Nephron progenitor cell (in vitro differentiated cells): ENCODE measurements at places on chromosomes 2 and 18.

DNA sequence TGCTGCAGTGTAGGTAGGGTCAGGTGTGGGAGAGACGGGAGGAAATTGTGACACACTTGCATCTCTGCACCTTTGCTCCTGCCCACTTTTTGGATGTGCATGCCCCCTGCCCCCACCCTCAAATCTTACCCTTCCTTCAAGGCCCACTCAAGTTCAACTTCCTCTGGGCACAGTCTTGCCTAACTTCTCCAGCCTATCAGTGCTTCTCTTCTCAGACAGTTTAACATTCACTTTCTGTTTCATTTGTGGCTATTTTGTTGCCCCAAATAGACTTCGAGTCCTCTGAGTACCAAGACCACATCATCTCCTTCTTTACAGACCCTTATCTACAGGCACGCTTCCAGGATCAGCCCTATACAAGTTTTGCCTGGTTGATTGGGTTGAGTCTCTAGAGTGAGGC is 2.7 kb downstream of the ST8SIA5 start:
- DNase-seq = no peak

DNA sequence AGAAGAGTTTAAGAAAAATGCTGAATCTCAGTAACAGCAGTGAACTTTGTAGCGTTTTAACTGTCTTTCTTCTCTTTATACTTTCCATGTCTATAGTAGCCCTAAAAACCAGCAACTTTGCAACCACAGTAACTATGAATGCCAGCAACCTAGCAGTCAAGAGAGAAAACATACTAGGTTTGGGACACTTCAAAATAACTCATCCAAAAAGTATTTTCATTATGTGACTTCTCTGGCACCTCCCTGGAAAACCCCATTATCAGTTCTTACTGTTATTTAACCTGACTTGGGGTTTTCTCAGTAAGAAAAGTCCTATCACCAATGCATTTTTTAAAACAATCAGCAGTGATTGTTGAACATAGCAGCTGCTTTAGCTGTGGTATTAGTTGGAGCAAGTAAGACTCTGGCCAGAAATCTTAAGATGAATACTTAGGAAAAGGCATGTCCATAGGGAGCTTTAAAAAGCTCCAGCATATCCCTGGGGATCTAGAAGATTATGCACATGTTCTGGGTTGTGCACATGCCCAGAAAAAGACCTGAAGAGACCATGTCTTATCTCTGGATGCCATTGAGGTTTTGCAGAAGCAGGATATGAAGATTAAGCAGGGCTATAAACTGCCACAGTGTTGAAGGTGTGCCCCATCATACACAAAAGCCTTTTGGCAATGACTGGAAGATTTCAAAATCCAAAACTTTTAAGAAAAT is 411.3 kb downstream of the CMPK2 start:
- no peak for DNase-seq

- DNase-seq = no peak
These were observed 40.0 kb upstream of the SULT1C3 start for GRCh38 chr2:108199726-108200125.

DNA sequence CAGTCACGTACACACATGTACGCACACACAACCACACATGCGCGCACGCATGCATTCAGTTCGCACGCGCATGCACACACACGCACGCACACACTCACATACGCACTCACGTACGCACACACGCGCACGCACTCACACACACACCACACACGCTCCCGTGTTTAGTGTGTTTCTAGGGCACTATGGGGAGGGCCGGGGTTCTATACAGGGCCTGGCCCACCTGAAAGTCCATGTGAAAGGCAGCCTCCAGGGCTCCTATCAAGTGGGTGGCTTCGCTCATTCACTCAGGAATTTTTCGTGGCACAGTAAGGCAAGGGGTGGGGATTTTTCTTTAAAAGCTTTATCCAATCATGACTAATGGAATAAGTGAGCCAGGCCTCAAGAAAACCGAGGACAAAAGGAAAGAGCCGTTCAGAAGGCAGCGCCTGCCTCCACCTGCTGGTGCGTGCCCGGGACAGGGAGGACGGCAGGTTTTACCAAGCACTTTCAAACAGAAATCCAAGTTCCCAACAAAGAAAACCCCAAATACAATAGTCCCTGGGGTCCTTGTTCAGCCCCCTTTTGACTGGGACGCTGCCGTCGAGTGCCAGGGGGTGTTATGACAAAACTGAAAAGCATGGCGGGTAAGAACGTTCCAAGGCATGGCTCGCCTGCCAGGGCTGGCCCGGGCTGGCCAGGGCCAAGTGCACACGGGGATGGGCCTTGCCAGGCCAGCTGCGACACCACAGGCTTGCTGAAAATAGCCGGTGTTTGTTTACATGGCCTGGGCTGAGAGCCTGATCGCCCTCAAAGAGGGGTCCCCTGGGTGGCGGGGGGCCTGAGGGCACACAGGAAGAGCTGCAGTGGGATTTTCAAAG is 110.0 kb downstream of the HDAC4 start:
- DNase-seq = no peak

DNA sequence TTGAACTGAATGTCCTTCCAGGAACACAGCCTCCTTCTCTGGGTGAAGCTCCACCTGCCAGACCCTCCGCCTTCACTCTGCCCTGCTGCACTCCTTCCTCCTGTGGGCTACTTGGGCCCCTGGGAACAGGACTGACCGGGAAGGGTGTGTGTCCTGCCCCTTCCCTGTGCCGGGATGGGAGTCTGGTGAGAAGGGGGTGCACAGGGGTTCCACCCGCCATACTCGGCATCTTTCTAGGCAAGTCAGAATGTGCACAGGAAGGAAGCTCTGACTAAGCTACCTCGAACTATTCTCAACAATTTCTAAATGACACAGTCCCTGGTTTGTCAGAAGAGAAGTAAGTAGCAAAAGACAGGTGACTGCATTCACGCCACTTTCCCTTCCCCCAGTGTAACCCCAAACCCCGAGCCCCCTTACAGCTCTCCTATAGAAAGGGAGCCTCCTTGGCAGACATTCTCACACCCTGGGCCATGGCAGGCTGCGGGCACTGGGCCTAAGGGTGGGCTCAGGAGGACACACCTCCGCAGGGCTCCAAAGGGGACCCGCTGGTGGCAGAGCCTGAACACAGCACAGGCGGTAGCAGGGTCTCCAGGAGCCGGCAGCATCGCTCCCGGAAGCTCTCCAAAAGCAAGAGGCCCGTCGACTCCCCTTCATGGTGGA is 184.1 kb downstream of the HDAC4 start:
- no peak for DNase-seq

- no peak for DNase-seq
These were observed 302.4 kb downstream of the STK39 start for GRCh38 chr2:167944825-167945659.

DNA sequence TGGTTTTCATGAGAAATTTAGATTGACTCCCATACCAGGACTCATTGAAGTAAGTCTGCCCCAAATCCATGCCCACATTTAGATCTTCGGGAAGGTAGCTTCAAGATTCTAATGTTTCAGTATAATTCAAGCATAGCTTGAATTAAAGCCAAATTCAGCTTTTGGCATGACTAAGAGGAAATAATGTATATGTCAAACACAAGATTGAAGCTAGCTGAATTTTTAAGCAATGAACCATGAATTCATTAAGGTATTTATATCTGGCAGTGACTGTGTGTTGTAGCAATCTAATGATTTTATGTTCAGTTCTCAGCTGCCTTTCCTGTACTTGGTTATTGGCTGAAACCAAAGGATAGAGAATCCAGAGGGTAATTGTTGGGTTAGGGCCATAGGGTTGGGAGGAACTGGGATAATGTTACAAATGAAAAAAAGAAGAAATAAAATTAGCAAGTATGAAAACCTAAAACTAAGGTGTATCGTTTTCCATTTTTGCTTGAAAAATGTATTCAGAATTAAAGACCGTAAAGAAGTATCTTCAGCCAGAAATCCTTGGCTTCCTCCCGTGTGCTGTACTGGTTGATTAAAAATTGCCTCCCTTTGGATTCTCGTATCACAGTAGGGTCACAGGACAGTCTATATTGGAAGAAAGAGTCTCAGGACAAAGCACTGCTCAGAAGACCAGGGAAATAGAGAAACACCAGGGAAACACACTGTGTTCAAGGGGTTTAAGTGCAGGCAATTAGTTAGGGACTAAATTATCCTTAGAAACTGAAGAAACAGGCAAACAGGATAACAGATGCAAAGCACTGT is 119.0 kb upstream of the FN1 start:
- DNase-seq = no peak

- no peak for DNase-seq
These were observed 103.4 kb upstream of the CDCA7 start for GRCh38 chr2:173251225-173251624.

- DNase-seq = no peak
These were observed 85.6 kb upstream of the LHCGR start for GRCh38 chr2:48841126-48841525.

- no peak for DNase-seq
These were observed 71.3 kb upstream of the ACKR3 start for GRCh38 chr2:236498369-236498768.

- no peak for DNase-seq
These were observed 836.7 kb downstream of the CBLN2 start for GRCh38 chr18:71707400-71707799.

- no peak for DNase-seq
These were observed 34.5 kb upstream of the METAP1D start for GRCh38 chr2:171965238-171965637.

DNA sequence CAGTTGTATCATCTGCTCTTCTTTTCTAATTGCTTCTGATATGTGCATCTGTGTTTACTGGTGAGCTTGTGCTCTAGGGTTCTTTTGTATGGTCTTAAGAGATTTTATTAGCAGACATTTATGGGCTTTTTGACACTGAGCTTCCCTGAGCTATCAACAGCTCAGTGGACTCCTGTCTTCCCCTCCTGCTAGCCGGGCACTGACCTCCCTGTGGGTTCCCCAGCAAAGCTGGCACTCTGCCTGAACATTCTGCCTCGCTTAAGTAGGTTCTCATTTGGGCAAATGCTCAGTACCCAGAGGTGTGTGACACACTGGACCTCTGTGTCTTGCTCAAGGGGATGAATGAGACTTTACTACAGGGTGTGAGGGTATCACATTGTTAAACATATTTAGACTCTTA is 15.8 kb downstream of the TRAF3IP1 start:
- no peak for DNase-seq

DNA sequence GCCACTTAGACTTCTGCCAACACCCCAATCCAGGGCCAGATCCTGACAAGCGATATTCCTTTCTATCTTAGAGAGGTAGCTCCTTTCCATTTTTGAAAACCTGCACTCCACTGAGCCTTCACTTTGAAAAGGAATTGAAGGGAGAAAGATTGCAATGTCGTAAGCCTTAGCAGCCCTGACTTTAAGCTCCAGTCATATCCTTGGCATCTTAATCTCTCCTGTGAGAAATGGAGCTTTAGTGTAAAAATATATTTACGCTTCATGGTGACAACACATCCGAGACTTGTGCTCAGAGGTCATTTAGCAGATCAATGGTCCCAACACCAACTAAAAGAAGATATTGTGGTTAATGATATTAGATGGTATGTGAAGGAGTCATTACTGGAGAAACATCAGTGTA is 235.8 kb upstream of the MEX3C start:
- DNase-seq = no peak
